Renal cortical epithelial cell (primary cell): ENCODE measurements at places on chromosomes 13 and 19. TPM values are rescaled to one million over a fixed set of nuclear protein-coding genes. Genes with fewer than 3 reads are reported as not detected.

The TEKTIP1 gene
- not detected in 2 replicates for total RNA-seq

The CD177 gene
- 1.7 and 2.5 TPM in 2 replicates for total RNA-seq

The PIAS4 gene
- total RNA-seq: 13.2 and 31.2 TPM in 2 replicates

The GAPDHS gene
- total RNA-seq: not detected in 2 replicates

The IGSF23 gene
- total RNA-seq: 0.17 and 2.7 TPM in 2 replicates

The CFAP97D2 gene
- not detected in 2 replicates for total RNA-seq

The EBI3 gene
- 1.3 and 2.4 TPM in 2 replicates for total RNA-seq

- DNase-seq: peak; percentile 7
Observed at GRCh38 chr13:32791545-32792172, 205.4 kb downstream of the PDS5B start.

- DNase-seq: no peak
Observed at GRCh38 chr19:29309637-29310036, 96.7 kb upstream of the UQCRFS1 start.

- no peak for DNase-seq
Observed at GRCh38 chr13:35139591-35139990, 197.5 kb downstream of the NBEA start.

DNA sequence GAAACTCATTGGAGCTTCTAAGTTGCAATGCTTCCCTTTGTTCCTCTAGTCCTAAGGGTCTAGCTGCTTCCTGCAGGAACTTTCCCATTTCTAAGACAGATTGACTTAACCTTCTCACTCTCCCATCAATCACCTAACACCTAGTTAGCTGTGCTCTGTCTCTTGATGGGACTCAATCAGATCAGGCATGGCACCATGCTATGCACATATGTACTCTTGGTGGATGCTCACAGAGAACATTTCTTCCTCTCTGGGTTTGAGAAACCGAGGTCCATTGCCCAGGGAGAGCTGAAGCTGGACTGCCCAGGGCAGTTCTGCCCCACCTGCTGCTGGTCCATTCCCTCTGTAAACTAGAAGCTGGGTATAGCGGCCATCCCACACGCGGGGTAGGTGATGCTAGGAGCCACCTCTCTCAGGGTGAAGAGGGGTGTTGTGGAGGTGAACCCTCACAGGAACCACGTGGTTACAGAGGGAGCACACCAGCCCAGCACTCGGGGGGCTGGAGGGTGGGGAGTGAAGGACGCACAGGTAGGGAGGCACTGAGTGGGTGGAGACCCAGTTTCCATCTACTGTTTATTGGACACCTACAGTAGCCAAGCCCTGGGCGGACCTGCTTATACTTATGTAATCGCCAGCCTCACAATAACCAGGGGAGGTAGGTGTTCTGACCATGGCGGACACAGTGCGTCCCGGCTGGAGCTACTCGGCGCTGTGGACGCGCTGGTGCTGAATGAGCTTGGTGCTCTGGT lies 3.1 kb upstream of the UBE2M start:
- no peak for DNase-seq

DNA sequence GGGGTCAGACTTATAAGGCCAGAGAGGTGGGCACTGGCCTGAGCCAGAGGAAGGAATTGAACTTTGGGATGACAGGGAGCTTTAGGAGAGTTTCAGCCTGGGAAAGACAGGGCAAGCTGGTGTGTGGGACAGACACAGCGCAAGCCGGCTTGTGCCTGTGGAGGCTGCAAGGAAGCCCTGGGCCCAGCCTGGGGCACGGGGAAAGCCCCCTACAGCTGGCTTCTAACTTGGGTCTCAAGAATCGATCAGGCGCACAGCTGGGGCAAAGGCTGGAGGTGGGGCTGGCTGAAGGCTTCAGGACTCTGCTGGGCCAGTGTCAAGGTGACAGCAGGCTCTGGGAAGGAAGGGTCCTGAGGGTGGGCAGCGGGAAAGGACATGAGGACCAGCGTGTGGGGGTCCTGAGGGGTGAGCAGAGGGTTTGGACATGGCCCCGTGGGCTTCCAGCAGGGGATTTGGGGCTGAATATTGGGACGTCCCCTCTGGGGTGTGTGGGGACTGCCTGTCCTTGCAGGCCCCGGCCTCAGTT lies 3.0 kb downstream of the PTOV1 start:
- no peak for DNase-seq

DNA sequence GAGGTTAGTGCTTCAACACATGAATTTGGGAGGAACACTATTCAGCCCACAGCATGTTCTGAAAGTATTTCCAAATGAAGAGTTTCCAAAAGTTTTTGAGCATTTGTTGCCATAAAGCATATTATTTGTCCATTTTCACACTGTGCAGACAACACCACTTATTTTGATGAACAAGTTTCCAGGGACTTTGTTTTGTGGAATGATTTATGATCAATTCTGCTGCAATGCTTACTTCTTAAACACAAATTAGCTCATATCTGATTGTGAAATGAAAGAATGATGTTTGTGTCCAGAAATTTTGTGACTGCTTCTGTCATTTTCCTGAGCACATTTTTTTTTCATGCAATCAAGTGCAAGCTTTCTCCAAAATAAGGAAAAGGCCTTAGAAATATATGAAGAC lies 205.3 kb downstream of the RAP2A start:
- no peak for DNase-seq

DNA sequence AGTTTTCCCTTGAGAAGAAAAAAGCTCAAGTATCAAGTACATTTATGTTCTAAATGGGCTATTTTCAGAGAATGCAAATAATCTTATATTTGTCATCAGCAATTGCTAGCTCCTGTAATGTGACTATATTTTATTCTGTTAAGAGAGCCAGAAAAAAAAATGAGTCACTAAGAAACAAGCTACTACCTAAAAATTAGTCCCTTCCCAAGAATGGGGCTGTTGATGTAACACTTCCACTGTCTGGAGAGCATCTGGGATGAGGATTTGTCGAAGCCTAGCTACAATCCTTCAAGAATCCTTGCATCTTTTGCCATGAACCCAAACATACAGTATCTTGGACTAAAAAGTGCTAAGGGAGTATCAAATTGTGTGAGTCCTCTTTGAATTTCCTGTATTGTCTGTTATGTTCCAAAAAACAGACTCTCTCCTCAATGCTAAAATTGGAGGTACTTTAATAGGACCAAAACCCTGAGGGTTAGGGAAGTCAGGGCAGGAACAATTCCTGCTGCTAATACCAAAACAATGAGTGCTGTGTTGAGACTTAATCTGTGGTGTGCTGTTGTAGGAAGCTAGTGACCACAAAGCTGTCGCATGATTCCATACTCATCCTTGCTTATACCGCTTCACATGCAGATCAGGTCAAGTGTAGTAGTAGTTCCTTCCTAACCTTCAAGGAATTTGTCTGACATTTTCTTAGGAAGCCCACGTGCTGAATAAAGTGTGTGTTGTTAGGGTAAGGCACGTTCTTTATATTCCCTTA lies 4.9 kb upstream of the ZC3H13 start:
- no peak for DNase-seq

GRCh38 chr19:4676955-4677731 lies 7.0 kb upstream of the MYDGF start:
- peak; percentile 18 for DNase-seq

- DNase-seq: no peak
Observed at GRCh38 chr13:97573011-97573410, 139.0 kb downstream of the RAP2A start.

- DNase-seq: no peak
Observed at GRCh38 chr13:26197298-26197697, 24.8 kb downstream of the RNF6 start.

DNA sequence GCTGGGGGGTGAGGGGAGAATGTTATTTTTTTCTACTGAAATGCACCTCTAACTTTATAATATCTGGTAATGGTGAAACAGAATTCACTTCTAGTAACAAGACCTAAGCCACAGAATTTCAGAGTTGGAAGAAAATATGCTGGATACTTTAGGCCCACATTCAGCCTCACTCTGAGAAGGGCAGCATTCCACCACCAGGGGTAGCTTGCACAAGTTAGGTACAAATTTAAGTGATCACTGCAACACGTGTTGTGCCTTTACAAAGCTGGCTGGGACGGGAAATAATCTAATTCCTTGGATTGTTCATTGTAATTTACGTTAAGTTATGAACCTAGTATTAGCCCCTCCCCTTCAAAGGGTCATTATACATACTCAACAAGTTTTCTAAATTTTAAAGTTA lies 192.3 kb downstream of the RGCC start:
- no peak for DNase-seq

- no peak for DNase-seq
Observed at GRCh38 chr19:34686455-34686854, 9.0 kb downstream of the ZNF302 start.

DNA sequence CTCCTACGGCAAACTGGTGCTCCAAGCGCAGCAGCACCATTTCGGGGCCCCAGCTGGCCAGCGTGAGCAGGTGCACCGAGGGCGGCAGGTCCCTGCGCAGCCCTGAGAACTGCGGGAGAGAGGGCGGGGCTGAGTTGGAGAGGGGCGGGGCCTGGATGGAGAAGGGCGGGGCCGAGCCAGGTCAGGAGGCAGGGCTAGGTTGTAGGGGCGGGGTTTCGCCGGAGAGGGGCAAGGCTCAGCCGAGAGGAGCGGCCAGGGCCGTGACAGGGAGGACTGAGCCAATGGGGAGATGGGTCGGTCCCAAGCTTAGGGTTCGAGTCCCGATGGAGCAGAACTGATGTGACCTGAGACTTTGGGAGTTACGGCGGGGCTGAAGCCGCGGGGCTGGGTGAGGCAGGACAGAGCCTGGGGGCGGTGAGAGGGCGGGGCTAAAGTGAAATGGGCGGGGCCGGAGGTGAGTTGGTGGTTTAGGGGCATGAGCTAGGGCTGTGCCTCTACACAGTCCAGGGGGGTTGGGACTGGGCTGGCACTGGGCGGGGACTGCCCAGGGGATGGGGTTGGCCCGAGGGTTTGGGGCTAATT lies 19.0 kb downstream of the MAN2B1 start:
- DNase-seq: peak; percentile 29

DNA sequence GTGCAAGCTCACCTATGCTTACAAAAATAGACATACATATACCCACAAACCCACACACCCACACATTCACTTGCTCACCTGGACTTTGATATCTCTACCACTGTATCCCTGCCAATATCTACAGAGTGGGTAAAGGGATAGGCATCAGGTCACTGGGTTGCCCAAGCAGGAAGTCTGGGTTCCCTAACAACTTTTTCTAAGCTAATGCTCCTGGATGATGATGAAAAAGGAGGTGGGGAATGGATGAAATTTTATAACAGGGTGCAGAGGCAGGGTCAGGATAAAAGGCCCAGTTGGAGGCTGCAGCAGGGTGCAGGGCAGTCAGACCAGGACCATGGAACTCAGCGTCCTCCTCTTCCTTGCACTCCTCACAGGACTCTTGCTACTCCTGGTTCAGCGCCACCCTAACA lies at the start of gene CYP2B6:
Gene CYP2B6 (plus strand): TSS at position 311 of the 410 bp plus-strand sequence. CDS start 24 bp downstream, at position 335.
- DNase-seq: no peak

DNA sequence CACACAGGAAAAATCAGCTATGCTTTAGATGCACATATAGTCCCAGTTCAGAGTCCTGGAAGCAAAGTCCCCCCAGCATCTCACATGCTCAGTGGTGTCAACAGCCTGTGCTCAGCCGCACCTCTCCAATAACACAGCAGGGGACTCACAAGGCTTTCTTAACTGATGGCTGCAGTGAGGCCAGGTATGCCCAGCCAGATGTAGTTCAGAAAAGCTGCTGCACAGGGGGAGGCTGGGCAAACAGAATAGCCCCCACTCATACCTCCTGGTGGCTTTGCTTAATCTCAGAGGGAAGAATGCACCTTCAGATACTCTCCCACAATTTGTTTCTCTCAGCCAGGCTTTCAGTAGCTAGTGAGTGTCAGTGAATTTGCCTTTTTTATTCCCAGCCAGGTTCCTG lies 33.4 kb downstream of the FAM124A start:
- DNase-seq: no peak

DNA sequence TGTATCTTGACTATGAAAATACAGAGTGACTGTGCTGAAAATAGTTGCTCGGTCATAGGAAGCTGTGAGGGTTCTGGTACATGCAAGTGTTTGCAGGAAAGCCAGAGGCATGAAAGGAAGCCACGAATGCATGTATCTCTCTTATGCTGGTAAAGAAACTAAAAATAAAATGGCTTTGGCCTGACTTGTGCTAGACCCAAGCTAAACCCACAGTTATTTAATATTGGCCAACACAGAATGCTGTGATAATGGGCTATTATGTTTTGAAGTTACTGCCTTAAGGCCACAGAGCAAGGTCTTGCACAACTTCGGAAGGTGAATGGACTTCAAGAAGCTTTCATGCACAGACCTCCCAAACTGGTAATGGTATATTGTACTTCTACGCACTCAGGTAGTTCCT lies 518.2 kb upstream of the HTR2A start:
- DNase-seq: peak; percentile 30

DNA sequence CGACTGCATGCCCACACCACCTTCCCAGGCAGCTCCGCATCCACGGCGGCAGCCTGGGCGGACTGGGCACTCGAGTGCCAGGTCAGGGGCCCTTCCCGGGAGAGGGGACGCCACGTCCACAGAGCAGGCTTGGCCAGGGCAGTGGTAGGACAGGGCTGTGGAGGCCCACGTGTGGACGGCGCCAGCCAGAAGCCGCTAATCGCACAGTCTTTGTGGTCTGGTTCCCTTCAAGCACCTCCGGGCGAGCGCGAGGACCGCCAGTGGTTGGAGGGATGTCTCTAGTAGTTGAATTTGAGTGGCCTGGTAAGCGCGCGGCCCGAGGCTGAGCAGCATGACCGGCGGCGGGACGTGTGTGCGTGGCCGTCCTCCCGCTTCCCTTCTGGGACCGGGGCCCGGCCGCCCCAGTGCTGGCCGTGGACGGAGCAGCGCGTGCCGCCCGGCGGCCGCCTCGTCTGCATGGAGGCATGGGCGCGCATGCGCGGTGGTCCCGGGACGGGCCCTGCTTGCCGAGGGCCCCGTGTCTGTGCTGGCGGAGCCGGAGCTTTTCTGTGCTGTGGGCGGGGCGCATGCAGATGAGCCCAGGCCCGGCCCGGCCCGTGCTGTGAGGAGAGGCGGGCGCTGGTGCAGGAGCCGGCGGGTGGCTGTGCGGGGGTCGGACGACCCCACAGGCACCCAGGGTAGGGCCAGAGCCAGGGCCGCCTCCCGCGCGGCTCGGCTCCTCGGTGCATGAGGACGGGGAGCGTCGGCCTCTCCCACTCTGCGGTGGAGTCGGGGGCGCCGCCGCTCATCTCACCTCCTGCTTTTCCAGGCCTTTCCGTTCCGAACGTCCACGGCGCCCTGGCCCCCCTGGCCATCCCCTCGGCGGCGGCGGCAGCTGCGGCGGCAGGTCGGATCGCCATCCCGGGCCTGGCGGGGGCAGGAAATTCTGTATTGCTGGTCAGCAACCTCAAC lies 8.6 kb downstream of the PTBP1 start:
- no peak for DNase-seq
